HFFc6 (cell line): ENCODE measurements at places on chromosomes 5 and 9.

DNA sequence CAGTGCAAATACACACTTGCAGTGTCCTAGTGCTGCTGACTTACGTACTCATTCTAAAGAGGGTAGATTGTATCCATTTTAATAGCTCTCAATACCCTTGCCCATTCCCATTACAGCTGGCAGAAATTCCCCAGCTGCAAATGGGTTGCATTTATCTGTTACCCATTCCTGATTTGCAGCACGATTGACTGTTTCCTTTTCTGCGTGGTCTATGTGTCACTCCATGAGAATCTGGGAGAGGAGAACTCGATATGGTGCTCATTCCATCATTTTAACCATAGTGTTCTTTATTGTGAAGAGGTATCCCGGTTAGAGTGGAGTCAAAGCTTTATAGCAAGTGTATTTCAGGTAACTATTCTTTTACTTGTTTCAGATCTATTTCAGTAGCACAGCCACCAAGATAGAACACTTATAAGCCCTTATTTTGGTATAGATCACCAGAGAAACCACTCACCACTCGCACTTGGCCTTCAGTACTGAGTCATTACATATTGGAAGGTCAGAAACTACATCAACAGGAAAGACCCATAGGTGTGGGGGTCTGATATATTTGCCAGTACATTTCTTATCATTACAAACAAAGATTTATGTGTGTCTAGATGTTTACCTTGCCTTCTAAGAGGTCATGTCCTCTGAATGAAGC, 139.5 kb downstream of the MUSK start:
- no peak for DNase-seq

DNA sequence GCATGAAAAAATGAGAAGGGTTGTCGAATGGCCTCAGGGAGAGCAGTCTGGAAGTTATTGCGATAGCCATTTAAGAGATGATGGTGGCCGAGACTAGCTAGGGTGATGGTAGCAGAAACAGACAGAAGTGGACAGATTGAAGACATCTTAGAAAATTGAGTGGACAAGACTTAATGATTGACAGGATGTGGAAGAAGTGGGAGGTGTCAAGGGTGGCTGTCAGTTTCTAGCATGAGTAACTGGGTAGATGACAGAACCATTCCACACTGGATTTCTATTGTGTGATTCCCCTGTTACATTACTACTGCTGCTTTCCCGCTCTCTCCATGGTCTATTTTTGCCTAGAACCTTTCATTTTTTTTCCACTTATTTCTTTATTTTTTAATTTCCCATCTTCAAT, 12.6 kb downstream of the CHMP5 start:
- DNase-seq: no peak

- DNase-seq: no peak
Measured at GRCh38 chr5:43312699-43313034, 545 bp downstream of the HMGCS1 start.

DNA sequence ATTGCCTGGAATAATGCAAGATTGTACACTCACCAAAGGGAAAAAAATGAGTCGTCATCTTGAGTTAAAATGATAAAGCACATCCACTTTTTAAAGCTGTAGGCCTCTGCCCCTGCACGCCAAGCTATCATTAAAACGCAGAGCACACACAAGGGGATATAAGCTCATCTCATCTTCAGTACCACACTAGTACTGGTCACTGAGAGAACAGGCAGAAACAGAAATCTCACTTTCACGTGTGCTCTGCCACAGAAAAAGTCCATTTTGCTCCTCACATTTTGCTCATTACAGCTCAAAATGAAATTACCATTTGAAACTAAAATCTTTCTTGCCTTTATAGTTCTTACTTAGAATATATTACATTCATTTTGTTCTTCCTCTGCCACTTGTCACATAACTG, 99.2 kb upstream of the SLC30A5 start:
- DNase-seq: no peak

DNA sequence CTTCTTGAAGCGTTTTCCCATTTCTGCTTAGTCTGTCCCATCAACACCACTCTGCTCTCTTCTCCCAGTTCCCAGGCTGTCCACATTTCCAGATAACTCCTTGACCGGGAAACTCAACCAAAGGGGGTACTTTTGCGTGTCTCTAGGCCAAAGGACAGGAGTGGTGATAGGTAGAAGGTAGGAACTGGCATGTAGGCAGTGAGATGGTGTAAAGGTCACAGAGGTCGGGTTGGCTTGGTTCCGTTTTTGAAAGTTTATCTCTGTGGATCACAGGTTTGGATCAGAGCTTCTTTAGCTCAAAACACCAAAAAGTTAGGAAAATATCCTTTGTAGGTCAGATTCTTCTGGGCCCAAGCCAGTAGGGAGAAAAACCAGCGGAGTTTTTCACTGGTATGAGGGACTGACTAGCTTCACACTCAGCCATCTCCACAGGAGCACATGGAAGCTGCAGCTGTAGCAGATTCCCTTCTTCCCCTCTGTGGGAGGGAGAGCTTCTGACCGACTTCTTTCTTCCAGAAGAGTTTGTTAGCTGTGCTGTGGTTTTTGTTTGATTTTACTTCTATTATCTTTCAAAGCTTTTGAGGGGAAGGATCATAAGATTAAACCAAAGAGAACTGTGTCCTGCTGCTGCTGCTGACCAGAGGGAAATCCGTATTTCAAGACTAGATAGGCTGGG, 98.4 kb upstream of the DMRT1 start:
- DNase-seq: no peak

DNA sequence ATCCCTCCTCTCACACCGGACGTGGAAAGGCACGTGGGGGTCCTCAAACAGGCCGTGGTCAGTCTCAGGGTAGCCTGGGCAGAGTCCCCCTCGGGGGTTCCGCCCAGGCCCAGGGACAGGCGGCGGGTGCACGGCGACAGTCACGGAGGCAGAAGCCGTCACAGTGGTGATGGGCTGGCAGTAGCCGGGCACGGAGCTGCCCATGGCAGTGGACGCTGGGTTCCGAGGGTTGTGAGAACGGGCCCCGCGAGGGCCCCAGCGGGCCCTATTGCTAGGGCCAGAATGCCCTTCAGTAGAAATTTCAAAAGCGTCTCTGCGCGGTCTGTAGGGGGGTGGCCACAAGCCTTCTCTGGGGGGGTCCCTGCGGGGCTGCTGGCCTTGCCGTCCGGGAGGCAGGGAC, 69.8 kb downstream of the PTCH1 start:
- no peak for DNase-seq

GRCh38 chr5:135660826-135661575, 82.2 kb upstream of the CXCL14 start:
- no peak for DNase-seq
